NCI-H1092 treated with DMSO at 0.1 percent for 48 hours (cell line): ENCODE measurements at places on chromosomes 16 and 17.

DNA sequence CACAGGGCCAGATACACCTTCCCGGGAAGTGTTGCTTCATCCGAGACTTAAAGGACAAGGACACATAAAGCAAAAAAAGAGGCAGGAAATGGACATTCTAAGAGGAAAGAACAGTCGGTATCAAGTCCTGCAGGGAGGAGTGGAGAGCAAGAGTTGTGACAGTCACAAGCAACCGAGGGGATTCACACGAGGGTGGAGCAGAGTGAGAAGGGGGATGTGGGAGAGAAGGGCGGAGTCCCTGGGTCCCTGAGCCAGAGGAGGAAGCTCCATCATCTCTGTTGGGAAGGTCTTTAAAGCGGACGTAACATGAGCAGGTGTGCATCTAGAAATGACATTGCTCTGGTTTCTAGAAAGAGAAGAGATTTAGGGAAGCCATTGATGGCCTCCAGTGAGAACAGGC, 47.1 kb downstream of the AIPL1 start:
- DNase-seq: no peak

GRCh38 chr16:78684655-78685375, 585.4 kb downstream of the WWOX start:
- DNase-seq: no peak

DNA sequence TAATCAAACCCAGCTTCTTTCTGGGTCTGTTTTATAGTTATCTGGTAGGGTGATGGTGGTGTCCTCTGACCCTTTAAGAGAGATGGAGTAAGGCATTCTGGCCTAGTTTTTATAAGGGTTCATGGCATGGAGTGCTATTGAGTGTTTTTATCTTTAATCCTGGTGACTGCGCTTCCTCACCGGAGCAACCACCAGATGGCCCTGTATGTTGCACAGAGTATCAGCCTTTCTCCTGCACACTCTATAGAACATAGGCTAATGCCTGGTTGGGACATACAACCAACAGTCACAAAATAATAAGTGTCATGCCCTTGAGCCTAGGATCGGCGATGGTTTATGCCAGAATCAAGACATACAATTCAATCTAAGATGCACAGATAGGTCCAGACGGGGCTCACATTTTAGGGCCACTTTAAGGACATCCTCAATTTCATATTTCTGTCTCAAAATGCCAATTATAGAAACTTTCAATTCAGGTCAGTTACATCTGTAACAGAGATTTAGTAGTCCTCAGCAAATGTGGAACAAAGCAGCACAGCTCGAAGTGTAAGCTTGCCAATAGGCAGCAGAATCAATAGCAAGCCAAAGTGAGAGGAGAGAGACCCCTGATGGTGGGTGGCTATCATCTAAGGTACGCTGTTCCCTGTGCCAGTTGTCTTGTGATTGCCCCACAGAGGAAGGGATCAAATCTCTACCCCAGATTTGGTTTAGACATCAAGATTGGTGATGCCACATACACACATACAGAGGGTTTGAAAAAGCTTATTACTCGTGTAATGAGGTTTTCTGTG, 37.2 kb upstream of the HOXB9 start:
- no peak for DNase-seq

DNA sequence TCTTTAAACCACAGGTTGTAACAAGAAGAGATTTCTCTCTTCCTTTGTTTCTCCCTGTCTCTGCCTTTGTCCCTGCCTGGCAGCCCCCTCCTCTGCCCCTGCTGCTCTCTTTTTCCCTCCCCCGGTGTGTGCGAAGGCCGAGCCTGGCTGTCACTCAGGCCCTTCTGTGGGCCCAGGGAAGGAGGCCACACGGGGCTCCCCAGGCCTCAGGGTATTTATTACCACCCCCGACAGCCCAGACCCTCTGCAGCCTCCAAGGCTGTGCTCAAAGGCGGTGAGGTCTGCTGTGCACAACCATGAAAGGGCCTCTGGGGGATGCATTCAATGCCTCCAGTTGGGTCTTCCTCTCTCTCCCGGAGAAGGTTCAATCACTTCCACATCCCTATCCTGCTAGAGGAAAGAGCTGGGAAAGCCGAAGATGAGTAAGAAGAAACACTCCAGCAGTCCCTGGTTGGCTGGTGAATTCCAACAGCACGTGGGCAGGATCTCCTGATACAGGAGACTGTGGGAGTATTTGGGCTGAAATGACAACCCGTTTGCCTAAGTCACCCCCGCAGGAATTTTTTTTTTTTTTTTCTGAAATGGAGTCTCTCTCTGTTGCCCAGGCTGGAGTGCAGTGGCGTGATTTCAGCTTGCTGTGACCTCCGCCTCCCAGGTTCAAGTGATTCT, 34.2 kb downstream of the ZNF423 start:
- no peak for DNase-seq

DNA sequence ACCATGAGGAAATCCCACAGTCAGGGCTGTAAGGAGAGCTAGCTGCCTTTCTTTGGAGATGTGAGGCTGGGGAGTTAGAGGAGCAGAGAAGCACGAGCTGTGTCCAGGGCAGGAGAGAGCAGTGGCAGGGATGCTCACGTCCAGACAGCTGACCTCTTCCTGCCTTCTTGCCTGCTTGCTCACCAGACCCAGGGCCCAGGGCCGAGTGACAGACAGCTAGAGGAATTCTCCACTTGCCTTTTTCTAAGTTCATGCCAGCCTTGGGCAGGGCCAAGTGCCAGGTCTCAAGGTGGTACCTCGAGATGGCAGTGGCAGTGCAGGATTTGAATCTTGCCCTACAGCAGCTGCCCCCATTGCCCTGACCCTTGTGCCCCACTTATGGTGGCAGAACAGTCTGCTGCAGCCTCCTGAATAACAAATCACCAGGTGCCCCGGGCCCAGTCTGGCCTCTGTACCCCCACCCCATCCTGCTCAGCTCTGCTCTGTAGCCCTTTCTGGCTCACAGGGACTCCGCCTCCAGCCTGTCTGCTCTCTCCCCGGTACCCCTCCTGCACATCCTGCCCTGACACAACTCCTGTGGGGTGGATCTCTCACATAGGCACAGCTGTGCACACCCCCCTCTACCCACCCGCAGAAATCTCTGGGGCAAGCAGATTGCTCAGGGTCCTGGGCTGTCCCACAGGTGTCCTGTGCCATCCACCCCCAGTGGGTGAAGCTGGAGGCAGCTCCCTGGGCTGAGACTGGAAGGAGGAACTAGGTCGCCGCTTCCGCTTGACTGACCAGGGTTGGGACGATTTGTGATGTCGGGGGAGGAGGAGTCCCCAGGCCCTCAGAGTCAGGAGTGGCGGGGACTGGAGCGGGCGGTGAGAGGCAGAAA, 25.9 kb downstream of the GRIN2C start:
- DNase-seq: no peak

DNA sequence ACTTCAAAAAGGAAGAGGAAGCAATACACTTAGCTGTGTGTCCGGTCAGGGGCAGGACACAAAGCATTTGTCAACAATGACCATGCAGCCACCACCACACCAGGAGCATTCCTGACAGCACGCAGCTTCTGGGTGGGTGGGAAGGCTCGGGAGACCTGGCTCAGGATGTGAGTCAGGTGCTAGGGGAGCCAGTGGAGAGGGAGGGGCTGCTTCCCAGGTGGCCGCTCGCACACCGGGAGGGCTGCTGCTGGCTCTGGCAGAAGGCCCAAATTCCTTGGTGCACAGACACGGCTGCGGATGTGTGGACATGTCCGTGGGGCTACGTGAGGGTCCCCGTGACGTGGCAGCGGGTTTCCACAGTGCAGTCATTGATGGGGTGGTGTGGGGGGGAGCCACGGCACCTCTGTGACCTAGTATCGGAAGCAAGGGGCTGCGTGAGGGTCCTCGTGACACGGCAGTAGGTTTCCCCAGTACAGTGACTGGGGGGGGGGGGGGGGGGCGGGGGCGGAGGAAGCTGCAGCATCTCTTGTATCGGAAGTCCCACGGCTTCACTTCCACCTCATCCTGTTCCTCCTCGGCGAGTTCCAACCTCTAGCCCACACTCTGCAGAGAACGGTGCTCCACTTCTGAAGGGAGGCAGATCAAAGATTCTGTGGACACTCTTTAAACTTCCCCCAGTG, 112.8 kb downstream of the ZNF778 start:
- DNase-seq: no peak

GRCh38 chr17:685006-685405, 29.6 kb downstream of the VPS53 start:
- no peak for DNase-seq

GRCh38 chr16:82280867-82281266, 110.8 kb upstream of the MPHOSPH6 start:
- no peak for DNase-seq
